M059J (cell line): ENCODE measurements at places on chromosomes 3 and 15. TPM values are rescaled to one million over a fixed set of nuclear protein-coding genes. Genes with fewer than 3 reads are reported as not detected.

SLC38A3 gene
- total RNA-seq = 0.89 and 0.96 TPM in 2 replicates

- peak; percentile 71 for DNase-seq
Observed at GRCh38 chr15:98070137-98070536, 109.6 kb downstream of the ARRDC4 start.

RBM15B gene
- 7.7 and 13.3 TPM in 2 replicates for total RNA-seq

GRCh38 chr3:152622811-152623167 lies 212.1 kb upstream of the P2RY1 start:
- peak; percentile 9 for DNase-seq

GRCh38 chr15:64774629-64775493 lies 528 bp downstream of the RBPMS2 start:
- DNase-seq = peak; percentile 18

- no peak for DNase-seq
Observed at GRCh38 chr3:41638381-41638780, 323.5 kb downstream of the ULK4 start.

GRCh38 chr3:29721789-29722188 lies 440.9 kb downstream of the RBMS3 start:
- DNase-seq = no peak

DNA sequence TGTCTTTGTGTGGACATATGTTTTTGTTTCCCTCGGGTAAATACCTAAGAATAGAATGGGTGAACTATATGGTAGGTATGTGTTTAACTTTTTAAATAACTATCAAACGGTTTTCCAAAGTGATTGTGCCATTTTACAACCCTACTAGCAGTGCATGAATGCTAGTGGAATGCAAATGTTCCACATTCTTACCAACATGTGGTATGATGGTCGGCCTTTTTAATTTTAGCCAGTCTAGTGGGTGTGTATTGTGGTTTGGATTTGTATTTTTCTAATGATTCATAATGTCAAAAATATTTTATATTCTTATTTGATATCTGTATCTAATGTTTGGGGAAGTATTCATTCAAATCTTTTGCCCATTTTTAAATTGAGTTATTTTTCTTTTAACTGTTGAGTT lies 68.2 kb upstream of the SMAD3 start:
- peak; percentile 71 for DNase-seq

- DNase-seq = peak; percentile 100
Observed at GRCh38 chr3:119310071-119310470, 15.9 kb downstream of the ARHGAP31 start.

GRCh38 chr3:42529468-42529867 lies 27.0 kb downstream of the VIPR1 start:
- no peak for DNase-seq

GRCh38 chr3:163541629-163542028 lies 1536.7 kb downstream of the SI start:
- DNase-seq = no peak

GPR171 gene
- total RNA-seq = not detected in 2 replicates

GRCh38 chr3:172094621-172095557 lies 55.5 kb downstream of the FNDC3B start:
- DNase-seq = peak; percentile 70

SH2D7 gene
- total RNA-seq = not detected in 2 replicates

GRCh38 chr3:186540835-186541226 lies 3.3 kb downstream of the CRYGS start:
- peak; percentile 62 for DNase-seq

GRCh38 chr3:192570821-192571791 lies 156.2 kb downstream of the FGF12 start:
- DNase-seq = peak; percentile 74

MINAR1 gene
- total RNA-seq = 0.84 and 2.5 TPM in 2 replicates

- peak; percentile 68 for DNase-seq
Observed at GRCh38 chr15:60326824-60327654, 70.7 kb downstream of the ANXA2 start.

GRCh38 chr15:55993804-55994560 lies 570 bp upstream of the NEDD4 start:
- DNase-seq = peak; percentile 70

- DNase-seq = peak; percentile 87
Observed at GRCh38 chr3:194140520-194141414, 4.8 kb downstream of the HES1 start.

TMCO5A gene
- not detected in 2 replicates for total RNA-seq

DNA sequence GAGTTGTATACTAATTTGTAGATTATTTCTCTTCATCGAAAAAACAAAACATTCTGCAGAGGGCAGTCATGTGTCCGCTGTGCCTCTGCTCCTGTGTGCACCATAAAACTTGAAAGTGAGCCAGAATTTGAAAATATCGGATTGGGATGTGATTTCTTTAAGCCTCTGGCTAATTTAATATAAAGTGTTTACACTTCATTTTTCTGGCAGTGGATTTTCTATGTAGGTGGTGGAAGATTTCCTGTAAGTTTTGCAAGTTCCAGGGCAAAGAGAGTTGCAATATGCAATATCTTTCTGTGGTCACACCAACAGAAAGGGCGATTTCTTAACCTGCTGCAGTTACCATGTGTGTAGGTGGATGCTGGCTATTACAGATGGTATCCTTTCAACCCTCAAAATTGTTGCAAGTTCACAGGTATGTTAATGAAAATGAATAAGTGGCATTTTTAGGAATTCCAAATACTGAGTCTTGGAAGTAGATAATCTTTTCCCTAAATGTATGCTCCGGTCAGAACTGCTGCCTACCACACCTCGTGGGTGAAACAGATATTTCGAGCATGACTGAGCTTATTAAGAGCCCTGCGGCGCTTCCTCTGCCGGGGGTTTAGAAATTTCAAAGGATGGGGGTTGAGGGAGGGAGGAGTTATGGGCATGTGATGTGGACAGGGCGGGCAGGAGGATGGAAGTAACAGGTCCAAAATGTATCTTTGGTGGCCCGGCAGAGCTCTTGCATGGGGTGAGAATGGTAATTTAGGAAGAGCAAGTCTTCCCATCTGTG lies 134.0 kb downstream of the PGPEP1L start:
- peak; percentile 94 for DNase-seq

GRCh38 chr3:12325586-12326515 lies 37.0 kb downstream of the PPARG start:
- DNase-seq = no peak

B3GALNT1 gene
- 52.8 and 55.3 TPM in 2 replicates for total RNA-seq

DNA sequence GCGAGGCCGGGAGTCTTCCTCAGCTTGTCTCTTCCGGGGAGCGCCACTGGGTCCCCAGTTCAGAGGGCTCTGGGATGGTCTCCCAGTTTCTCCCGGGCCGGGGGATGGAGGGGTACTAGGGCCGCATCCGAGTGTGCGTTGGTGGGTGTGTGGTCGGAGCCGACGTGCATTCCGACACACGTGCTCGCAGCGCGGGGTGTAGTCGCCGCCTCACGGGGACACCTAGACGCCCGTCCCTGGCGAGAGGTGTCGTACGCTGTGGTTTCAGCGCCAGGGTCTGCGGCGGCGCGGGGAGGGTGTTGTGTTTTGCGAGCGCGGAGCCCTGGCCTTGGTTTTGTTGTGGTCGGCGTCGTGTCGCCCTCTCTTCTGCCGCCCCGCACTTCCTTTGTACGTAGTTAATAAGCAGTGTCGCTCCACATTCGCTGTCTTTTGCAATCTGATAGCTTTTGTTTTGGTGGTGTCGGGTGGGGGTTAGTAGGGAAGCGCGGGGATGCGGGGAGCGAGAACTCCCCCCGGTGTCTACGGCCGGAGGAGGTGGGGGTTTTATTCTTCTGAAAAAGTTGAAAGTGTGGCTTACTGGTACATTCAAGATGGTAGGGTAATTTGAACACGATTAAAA lies 2.2 kb downstream of the IGF1R start:
- DNase-seq = peak; percentile 14

DNA sequence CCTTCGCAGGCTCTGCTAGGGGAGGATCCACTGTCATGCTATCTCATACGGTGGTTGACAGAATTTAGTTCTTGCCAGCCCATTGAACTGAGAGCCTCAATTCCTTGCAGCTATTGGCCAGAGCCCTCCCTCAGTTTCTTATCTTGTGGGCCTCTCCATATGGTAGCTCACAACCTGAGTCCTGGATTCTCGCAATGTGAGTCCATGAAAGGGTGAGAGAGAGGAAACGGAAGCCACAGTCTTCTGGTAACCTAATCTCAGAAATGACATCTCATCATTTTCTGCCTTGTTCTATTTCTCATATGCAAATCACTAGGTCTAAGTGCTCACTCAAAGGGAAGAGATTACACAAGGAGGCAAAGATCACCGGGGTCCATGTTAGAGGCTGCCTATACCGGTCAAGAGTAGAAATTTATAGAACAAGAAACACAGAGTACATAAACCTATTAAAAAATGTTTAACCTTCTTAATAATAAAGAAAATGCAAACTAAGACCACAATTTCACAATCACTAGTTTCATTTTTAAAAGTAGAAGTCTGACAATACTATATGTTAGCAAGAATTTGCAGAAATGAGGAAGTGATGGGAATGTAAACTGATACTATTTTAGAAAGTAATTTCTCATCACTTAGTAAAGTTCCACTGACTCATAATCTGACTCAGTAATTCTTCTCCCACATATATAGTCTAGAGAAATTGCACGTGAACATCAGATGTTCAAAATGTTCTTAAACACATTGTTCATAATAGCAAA lies 378.4 kb upstream of the AGTR1 start:
- peak; percentile 50 for DNase-seq

CPN2 gene
- not detected in 2 replicates for total RNA-seq

- no peak for DNase-seq
Observed at GRCh38 chr15:72365844-72366243, 10.0 kb downstream of the HEXA start.

DNA sequence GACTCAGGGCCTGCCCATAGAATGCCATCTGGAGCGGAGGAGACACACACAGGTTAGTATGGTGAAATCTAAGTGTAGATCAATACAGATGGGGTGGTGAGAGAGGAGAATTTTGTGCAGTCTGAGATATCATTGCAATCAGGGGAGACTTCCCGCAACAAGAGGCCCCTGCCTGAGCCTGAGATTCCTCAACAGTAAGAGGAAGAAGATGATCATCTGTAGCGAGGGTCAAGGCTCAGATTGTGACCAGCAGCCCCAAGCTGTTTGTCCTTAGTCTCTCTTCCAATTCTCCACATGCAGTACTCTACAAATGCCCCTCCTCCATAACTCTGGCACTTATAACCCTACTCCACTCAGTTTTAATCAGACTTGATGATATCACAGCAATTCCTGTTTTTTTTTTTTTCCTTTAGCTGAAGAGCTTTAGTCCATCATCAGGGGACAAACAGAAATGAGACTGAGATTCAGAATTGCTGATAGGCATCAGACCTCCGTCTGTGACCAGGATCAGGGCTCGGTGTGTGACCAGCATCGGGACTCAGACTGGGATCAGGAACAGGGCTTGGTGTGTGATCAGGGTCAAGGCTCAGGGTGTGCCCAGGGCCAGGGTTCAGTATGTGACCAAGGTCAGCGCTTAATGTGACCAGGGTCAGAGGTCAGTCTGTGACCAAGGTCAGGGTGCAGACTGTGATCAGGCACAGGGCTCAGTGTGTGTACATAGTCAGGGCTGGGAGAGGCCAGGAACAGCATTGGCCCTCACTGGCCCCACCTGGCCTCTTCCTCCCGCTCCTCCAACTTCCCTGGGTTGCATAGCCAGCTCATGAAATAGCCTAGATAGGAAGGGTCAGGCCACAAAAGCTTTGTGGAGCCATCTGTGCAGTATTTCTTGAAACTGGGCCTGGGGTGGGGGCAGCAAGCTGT lies 14.1 kb downstream of the LOXL1 start:
- DNase-seq = peak; percentile 38
